GM12864 (cell line): ENCODE measurements at places on chromosomes 4 and X.
A peak's percentile ranks its signal among the peaks of the same experiment; 100 is the strongest.

DNA sequence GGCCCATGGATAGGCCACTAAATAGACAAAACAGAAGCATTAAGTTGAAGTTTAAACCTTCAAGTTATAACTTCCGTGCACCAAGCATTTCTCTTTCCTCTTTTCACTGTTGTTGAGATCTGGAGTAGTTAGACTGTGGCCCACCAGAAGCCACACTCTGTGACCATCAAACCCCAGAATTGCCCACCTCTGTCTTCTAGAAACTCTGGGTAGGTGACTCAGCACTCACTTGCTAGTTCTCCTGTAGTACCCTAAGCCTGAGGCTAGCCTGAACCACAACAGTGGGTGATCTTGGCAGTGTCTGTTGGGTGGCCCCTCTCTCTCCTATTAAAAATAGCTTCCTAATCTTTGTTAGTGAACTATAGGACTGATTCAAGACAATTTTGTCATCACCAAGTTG, 24.6 kb upstream of the CD40LG start:
- no peak for DNase-seq

- DNase-seq, result no peak
These were observed 61.3 kb downstream of the HS3ST1 start for GRCh38 chr4:11367371-11367770.

DNA sequence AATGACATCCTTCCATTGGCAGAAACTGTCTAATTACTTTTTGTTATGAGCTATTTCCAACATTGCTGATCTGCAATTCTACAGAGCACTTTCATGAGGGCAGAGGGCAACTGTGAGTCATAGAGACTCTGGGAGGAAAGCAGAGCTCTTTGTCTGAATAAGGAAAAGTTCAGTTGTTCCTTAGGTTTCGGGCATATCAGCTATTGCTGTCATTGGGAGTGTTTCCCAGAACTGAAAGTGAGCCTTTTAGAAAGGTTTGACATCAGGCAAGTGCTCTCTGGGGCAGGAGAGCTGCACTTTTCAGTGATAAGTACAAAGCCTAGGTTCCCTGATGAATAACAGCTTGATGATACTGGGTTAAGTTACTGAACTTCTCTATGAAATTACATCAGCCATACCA, 119.2 kb upstream of the EDNRA start:
- DNase-seq, result no peak

DNA sequence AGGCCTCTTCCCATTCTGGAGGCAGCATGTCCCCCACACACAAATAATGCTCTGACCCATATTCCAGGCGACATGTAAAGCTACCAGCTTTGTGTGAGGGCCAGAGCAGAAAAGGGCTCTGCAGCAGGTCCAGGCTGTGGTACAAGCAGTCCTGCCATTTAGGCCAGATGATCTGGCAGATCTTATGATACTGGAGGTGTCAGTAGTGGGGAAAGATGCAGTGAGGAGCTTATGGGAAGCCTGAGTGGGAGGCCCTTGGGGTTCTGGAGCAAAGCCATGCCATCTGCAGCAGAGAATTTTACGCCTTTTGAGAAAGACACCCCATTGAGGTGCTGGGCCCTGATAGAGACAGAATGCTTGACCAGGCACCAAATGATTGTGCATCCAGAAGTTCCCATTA, 7.7 kb downstream of the SYN1 start:
- DNase-seq, result no peak

- DNase-seq, result no peak
These were observed 302.2 kb downstream of the ARAP2 start for GRCh38 chr4:35942092-35942491.

GRCh38 chr4:156560701-156561100, 410.9 kb downstream of the PDGFC start:
- DNase-seq, result no peak

- no peak for DNase-seq
These were observed 270.7 kb downstream of the FBXW7 start for GRCh38 chr4:152265149-152265621.

DNA sequence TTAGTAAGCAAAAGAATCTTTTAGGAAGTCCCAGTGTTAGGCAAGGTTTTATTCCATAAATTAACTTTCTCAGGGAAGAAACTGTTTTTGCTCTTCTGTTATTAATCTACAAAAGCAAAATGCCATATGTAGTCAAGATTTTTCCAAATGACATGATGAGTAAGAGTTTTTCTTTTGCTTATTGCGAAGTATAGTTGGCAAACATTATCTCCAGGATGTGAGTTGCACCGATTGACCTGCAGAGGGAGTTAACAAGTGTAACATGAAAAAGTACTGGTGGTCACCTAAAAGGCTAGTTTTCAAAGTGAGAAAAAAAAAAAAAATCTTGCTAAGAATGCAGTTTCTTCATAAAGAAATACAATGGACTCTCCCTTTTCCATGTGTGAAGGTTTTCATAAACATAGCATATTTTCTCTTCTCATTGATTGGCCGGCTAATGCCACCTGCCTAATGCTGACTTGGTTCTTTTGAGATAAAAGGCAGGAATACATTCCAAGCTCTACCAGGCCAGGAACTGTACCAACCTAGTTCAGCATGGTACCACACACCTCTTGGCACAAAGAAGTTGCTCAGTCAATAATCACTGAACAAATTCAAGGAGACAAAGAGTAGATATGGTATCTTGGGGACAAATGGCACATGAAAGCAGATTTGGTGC, 100.2 kb downstream of the LNX1 start:
- DNase-seq, result peak; percentile 21

DNA sequence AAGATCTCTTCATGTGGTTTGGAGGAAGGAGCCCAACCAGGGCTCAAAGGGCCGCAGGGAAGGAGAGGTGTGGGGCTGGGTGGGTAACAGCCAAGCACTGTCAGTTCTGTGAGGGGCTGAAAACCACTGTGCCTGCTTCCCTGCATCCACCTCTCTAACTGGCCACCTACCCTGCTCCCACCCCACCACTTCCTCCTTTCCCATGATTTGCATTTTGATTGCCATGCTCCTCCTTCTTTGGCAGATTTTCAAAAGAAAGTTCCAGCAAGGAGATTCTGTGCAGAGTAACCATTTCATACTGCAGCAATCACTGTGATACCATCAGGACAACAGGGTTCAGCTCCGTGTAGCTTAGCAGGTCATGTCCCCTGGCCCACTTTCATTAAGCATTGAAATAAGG, 1.8 kb downstream of the ZNF674 start:
- no peak for DNase-seq

DNA sequence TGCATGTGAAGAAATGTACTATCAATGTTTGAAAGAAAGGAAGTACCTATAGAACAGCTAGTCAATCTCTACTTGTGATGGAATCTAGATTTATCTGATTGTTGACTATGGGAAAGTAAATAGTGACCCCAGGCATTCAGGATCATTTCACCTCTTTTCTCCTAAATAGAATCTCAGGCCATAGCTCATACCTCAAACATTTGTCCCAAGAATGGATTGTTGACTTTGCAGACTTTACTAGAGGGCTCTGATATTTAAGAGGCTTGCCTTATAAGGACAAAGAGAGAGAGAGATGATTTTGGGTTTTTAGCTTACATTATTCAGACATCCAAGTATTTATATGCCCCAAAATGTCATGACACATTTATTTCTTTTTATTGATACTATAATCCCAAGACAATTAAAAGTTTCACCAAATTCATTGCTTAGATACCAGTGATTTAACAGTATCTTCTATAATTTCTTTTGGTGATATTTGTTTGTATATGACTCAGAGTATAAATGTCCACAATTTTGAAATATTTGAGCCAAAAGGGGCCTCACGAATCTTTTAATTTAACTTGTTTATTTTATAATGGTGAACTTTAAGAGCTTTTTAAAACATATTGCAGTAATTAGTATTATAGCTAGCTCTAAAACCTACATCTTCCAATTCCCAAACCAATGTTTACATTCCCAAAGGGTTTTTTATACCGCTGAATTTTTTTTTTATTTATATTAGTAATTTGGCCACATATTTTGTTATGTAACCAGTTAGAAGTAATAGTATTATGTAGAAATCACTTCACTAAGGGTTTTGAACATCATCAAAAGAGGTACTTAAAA, 614.1 kb downstream of the PCDH7 start:
- DNase-seq, result no peak

GRCh38 chr4:85391071-85391470, 83.9 kb upstream of the ARHGAP24 start:
- no peak for DNase-seq

- DNase-seq, result no peak
These were observed 3.5 kb downstream of the TENT5D start for GRCh38 chrX:80423744-80424143.

DNA sequence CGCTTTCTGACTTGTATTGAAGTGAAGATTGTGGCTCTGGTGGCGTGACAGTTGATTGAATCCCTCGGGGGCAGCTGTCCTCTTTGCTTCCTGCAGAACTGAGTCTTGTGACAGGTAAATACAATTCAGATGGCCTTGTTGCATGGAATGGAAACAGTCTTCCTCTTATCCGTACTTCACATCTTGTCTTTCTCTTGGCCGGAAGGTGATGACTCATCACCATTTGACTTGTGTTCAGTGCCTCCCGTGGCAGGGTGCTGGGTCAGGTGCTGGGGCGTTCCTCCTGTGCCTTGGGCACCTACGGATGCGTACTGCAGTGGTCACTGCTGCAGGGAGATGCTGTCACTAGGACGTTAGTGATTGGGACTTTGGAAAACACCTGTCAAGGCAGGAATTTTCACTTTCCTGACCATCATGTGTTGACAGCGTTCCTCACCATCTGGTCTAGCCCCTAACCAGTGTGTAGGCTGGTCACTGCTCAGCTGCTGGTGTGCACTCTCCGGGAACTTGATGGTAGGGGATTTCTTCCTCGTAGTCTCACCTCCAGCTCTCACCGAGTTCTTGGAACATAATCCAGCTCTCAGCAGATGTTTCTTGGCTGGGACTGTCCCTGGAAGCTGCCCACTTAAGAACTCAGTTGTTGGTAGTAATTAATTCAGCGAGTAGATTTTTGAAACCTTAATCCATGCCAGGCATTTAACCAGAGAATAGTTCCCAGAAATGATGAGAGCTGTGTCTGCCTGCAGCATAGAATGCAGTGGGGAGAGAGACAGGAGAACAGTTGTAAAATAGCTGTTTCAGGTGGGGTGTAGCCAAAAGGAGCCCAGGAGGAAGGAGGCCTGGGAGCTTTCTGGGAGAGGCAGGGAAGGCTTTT, 7.2 kb downstream of the TBC1D14 start:
- DNase-seq, result no peak

DNA sequence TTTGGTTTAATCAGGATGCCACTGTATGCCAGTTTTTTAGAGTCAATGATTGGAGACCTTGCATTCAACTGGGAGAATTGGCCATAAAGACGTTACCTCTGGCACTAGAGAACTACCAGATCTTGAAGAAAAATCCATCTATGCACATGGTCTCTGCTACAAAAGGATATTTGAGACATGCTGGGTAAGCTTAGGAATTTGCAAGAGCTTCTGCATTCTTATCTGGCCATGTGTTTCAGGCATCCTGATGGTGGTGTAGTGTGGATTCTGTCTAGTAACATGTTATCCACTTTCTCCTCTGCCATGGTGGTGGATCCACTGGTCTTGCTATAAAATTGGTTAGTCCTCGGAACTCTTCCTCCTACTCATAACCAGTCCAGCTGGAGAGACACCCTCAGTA, 185.3 kb upstream of the WDFY3 start:
- DNase-seq, result no peak

- no peak for DNase-seq
These were observed 70.8 kb downstream of the PPARGC1A start for GRCh38 chr4:23819041-23819511.

DNA sequence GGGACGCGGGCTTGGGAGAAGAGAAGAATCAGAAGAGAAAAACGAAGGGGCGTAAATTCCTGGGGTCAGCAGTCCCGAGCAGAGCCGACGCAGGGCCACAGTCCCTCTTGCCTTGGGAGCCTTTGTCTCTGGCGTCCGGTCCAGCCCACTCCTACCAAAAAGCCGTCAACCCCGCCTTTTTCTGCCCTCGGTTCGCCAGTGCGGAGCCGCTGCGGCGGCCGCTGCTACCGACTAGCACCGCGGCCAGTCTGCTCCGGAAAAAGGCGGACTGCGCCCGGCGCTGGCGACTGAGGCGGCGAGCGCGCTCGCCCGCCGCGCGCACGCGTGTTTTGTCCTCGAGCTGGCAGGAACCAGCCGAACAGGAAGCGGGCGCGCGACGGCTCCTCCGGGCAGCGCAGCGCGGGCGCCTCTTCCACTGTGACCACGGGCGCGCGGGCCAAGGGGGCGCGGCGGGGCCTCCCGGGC, 502 bp downstream of the HNRNPDL start:
- no peak for DNase-seq

- DNase-seq, result no peak
These were observed 607.3 kb upstream of the AADAT start for GRCh38 chr4:170697045-170697444.

DNA sequence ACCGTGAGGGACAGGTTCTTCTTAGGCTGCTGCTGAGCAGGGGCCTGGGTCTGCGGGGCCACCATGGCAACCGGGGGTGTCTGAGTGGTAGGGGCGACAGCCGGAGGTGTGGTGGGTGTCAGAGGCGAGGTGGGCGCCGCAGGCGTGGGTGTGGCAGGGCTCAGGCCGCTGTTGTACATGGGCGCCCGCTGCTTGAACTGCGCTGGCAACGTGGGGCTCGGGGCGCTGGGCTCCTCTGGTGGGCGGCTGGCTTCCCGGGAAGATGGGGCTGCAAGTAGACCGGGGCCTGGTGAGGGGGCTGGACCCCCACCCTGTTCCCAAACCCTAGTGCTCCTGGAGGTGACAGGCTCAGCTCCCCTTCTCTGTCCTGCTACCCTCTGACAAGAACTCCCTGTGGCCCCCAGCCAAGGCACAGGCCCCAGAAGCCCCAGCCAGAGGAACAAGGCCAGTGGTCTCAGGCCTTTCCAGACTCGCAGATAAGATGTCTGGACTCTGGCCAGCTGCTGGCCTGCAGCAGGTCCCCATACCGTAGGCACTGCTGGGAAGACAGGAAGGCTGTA, 24.8 kb downstream of the NELFA start:
- DNase-seq, result no peak
